ENCODE measurements at places on chromosomes 4 and X.
A peak's percentile ranks its signal among the peaks of the same experiment; 100 is the strongest.

- no peak for DNase-seq
Observed at GRCh38 chr4:148437439-148437838, 4.8 kb downstream of the NR3C2 start.

GRCh38 chr4:147425019-147425418, 55.9 kb upstream of the EDNRA start:
- DNase-seq, result no peak

- DNase-seq, result peak; percentile 88
Observed at GRCh38 chrX:107710617-107711391, 64.8 kb downstream of the TSC22D3 start.

GRCh38 chrX:148498067-148498466, 2.4 kb upstream of the AFF2 start:
- no peak for DNase-seq

GRCh38 chr4:137748616-137749015, 216.3 kb upstream of the PCDH18 start:
- DNase-seq, result no peak

- no peak for DNase-seq
Observed at GRCh38 chrX:24055043-24055356, 244 bp downstream of the EIF2S3 start.

- DNase-seq, result no peak
Observed at GRCh38 chr4:133996431-133997121, 205.0 kb downstream of the PABPC4L start.

GRCh38 chrX:118066867-118067515, 49.6 kb downstream of the KLHL13 start:
- no peak for DNase-seq

GRCh38 chr4:43132010-43132582, 239.6 kb downstream of the GRXCR1 start:
- DNase-seq, result peak; percentile 22

DNA sequence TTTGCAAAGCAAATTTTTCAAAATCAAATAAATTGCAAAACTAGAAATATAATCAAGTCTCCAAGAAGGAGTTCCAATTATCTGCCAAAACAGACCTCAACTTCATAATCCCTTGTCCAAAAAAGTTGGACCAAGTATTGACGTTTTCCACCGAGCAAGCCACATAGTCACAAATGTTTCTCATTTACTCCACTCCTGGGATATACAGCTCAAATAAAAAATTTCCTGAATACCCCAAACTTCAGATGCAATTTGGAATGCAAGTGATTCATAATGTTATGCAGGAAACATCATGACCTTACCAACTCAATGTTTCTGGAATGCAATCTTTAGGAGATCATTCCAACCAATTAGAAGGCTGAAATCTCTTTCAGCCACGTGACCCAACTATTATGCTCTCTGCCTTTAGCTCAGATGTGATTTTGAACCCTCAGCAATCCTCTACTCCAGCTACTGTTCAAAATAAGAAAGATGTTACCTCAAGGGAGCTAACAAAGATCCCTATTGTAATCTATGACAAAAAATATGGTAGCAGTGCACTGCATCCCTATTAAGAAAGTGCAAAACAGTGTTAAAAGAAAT, 72.4 kb downstream of the PRDM5 start:
- no peak for DNase-seq

GRCh38 chr4:146176891-146177290, 1.4 kb downstream of the LSM6 start:
- DNase-seq, result peak; percentile 11

DNA sequence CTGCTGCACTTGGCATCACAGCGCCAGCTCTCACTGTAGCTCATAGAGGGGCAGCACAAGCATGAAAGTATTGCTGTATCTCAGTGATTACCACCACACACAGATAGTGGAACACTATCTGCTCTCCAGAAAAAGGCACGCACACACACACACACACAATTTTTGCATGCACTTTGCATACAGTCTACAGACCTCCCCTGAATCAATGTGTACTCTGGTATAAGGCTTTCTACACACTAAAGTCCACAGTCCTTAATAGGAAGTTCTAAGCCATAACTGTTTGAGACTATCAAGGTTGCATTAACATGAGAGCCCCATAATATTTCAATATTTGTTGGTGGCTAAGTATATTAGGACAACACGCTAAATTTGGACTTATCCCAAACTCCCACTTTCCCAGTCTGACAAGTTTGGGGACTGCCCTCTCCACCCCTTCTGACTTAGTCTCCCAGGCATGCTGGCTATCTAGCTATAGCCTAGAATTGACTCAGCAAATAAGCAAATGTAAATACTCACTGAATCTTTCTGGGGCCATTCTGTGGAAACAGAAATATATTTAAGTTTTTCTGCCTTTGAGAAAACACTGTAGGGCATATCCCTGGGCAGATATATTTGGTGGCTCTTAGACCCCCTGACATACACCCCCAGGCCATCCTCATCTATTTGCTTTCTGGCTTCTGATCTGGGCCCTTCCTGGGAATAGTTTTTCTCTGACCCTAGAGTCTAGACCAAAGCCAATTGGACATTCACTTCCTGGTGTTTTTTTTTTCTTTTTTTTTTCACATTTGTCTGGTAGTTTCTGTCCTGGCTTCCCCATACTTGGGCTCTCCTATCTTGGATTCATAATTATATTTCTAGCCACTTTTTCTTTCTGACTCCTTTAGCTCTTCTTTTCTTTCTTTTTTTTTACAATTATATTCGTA, 36.4 kb upstream of the CT47C1 start:
- no peak for DNase-seq

- DNase-seq, result no peak
Observed at GRCh38 chr4:3518511-3518880, 13.7 kb downstream of the LRPAP1 start.

DNA sequence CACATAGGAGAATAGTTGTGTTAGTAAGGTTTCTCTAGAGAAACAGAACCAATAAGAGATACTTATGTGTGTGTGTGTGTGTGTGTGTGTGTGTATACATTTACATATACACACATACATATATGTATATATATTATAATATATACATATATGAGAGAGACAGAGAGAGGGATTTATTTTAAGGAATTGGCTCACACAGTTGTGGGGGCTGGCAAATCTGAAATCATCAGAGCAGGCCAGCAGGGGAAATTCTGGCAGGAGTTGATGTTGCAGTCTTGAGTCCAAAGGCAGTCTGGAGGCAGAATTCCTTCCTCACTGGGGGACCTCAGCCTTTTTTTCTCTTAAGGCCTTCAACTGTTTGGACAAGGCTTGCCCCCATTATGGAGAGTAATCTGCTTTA, 38.6 kb upstream of the NHS start:
- DNase-seq, result no peak

DNA sequence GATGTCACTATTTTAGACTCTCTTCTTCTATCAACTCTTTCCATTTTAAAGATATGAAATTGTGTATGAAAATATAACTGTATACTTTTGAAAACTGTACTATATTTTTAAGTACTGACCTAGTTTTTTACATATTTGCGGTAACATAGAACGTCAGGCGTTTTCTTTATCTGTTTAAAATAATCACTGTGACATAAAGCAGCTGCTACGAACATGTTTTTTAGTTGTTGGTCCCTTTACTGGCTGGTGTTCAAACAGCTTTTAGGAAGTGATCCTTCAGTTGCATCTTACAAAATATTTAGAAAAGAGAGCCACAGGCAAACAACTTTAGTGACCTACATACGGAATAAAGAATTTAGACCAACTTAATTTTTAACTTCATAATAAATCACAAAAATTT, 73.1 kb downstream of the METTL14 start:
- no peak for DNase-seq

GRCh38 chr4:152860046-152860445, 76.1 kb upstream of the FHDC1 start:
- DNase-seq, result no peak

DNA sequence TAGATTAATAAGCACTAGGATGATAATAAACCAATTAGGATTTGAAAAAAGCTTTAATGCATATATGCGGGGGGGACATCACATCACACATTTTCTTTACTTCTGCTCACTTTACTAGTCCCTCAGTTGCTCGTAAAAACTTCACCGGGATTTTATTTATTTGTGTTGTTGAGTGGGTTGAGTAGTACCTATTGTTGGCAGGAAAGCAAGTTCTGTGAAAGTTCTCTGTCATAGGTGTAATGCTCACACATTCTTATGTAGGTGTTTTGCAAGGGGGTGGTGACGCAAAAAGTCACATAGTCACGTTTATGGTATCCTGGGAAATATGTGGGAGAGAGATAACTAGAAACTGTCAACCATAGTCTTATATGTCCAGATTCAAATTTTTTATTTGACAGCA, 65.3 kb downstream of the PDLIM5 start:
- DNase-seq, result no peak

DNA sequence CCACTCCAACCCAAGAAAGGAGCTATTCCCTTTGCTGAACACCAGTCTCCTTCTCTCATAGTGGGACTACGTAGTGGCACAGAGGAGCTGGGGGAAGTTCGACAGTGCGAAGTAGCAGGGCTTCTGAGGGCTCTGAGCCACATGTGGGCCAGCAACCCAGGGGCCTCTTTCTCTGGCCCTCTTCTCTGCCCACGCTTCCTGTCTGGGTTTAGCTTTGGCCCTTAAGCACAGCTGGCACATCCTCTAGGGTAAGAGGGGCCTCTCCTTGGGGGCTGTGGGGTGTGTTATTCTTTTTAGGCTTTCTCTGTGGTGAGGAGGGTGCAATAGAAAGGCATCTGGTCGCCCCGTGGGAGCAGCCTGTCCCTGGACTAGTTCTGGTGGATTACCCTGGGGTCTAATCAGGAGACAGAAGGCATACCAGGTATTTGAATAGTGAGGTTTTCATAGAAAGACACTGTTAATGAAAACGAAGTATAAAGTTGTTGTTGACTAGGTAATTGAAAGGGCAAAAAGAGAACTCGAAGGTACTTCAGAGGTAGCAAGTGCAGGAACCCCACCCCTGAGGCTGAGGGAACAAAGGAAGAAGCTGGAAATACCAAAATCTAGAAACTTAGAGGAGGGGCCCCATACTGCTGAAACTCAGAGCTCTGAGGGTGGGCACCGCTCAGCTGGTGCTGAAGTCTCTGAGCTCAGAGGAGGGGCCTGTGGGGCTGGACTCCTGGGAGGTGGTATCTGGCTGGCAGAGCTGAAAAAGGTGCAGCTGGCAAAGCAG, 151.9 kb upstream of the RPS6KA3 start:
- DNase-seq, result no peak

GRCh38 chrX:130801901-130802300, 101.1 kb downstream of the ENOX2 start:
- no peak for DNase-seq

- no peak for DNase-seq
Observed at GRCh38 chrX:56385336-56385735, 153.2 kb downstream of the KLF8 start.

DNA sequence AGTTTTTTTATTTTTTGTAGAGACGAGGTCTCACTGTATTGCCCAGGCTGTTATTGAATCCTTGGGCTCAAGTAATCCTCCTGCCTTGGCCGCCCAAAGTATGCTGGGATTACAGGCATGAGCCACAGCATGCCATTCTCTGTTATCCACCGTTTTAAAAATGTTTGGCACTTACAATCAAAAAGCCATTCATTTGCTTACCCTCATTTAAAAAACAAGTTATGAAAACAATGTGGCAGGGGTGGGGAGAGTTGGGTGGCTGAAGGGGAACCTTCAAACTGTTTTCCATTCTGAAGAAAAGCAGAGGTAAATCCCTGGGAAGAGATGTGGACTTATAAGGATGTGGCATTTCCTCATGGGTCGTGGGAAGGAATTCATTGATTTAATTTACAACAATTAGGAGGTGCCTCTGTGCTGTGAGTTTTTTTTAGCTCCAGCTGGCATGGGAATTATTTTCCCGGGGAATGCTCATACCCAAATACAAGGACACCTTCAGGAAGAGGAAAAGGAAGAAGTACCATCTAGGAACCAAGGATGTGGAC, 103.5 kb downstream of the MID1 start:
- no peak for DNase-seq

- no peak for DNase-seq
Observed at GRCh38 chr4:79864500-79865200, 208.4 kb downstream of the ANTXR2 start.
